ENCODE measurements at places on chromosomes 2 and 18. TPM values are rescaled to one million over a fixed set of nuclear protein-coding genes. Genes with fewer than 3 reads are reported as not detected.

DNA sequence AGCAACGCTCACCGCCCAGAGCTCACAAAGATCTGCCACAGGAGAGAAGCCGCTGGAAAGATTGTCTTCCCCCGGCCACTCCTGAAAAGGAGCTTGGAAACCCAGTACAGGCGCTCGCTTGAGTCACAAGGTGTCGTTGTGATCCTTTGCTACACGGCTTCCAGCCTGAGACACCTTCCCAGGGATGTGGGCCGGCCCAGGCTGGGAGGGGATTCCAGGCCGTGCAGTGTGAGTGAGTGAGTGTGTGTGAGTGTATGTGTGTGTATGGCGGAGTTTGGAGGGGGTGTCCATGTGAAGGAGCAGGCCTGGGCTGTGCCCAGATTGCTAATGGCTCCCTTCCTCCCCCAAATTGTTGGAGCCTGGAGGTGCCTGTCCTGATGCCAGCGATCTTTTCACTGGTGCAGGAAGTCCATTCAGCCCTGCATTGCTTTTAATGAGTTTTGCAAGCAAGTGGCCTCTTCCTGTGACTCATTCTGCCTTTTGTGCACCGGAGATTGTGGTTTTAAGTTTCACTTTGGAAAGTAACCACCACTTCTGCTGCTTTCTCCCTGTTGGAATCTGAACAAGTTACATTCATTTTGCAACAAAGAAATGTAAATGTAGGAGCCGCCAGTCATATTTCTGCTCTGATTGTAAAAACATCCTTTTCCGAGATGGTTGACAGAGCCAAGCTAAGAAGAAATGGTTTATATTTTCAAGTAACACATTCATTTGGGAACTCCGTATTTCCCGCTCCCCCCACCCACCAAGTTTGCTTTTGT, 83.7 kb downstream of the LPIN1 start:
- DNase-seq: peak; percentile 79

DNA sequence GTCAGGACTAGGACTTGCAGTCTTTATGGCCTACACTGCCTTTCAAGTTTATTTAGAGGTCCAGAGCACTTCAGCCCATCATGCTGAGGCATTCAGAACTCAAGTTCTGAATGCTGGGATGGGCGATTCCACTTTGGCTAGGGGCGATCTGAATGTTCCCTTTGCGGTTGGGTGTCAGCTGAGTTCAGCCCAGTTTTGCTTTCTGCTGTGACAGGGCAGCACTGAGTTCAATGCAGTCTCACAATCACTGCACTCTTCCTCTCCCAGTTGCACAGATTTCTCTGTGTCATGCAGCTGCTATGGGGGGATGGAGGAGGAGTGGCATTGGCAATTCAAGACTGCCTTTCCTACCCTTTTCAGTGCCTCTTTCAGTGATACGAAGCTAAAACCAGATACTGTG, 1232.0 kb upstream of the FAM98A start:
- DNase-seq: no peak

DNA sequence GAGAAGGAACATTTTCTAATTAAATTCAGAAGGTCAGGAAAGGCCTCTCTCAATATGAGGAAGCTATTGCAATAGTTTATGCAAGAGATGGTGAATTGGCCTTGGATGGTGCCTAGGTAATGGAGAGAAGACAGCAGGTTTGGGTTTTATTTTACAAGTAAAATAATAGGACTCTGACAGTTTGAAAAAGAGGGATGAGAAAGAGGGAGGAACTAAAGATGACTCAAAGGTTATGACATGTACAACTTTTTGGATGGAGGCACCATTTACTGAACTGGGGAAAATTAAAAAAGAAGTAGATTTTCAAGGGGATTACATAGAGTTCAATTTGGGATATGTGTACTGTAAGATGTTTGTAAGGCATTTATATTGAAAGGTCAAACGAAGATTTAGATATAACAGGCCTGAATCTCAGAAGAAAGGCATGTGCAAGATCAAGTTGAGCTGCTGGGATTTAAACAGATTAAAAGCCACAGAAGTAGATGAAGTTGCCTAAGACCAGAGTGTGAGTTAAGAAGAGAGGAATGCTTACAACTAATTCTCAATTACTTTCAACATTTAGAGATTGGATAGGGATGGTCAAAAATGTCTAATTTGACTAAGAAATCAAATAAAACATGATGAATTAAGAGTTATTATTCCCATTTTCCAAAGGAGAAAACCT, 12.3 kb upstream of the ASNSD1 start:
- no peak for DNase-seq

DNA sequence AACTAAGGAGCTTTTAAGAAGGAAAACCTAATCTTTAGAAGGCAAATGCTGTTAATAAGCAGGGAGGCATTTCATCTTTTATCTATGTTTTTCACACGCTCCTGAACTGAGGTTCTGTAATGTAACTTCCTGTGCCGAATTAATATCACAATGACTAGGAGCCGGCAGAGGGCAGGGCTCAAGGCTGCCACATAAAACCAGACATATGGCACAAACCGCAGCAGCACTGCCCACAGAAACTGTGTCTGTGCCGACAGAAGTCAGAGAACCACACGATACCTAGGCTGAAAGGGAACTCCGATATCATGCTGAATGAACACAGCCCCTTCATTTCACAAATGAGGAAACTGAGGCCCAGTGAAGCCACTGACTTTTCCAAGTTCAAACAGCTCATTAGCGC, 112.1 kb downstream of the EIPR1 start:
- no peak for DNase-seq

Gene PRKAG3
- polyA plus RNA-seq: 0.07 TPM

Gene PPP1R7
- polyA plus RNA-seq: 58.4 TPM

All from large intestine (tissue), 12 donors.